ENCODE measurements at places on chromosomes 11 and 22.

GRCh38 chr22:29948385-29948769, 65.4 kb downstream of the MTMR3 start:
- H3K4me1 ChIP-seq = peaks cover 54% of the 10 kb centered on the region
- DNase-seq = no peak
- no peaks in the 10 kb centered on the region for H3K27me3 ChIP-seq
- no peak overlapping the region for H3K4me3 ChIP-seq

- H3K27ac ChIP-seq = no peak overlapping the region
- H3K27me3 ChIP-seq = peaks cover 19% of the 10 kb centered on the region
- DNase-seq = no peak
- no peaks in the 10 kb centered on the region for H3K36me3 ChIP-seq
- no peak overlapping the region for H3K4me3 ChIP-seq
- no peaks in the 10 kb centered on the region for H3K4me1 ChIP-seq
Observed at GRCh38 chr22:38832005-38832978, 11.5 kb downstream of the NPTXR start.

GRCh38 chr11:26860091-26860780, 133.7 kb upstream of the FIBIN start:
- H3K36me3 ChIP-seq = no peaks in the 10 kb centered on the region
- no peak overlapping the region for H3K4me3 ChIP-seq
- no peaks in the 10 kb centered on the region for H3K27me3 ChIP-seq
- no peak overlapping the region for H3K27ac ChIP-seq
- peaks cover 5% of the 10 kb centered on the region for H3K4me1 ChIP-seq
- no peak for DNase-seq

DNA sequence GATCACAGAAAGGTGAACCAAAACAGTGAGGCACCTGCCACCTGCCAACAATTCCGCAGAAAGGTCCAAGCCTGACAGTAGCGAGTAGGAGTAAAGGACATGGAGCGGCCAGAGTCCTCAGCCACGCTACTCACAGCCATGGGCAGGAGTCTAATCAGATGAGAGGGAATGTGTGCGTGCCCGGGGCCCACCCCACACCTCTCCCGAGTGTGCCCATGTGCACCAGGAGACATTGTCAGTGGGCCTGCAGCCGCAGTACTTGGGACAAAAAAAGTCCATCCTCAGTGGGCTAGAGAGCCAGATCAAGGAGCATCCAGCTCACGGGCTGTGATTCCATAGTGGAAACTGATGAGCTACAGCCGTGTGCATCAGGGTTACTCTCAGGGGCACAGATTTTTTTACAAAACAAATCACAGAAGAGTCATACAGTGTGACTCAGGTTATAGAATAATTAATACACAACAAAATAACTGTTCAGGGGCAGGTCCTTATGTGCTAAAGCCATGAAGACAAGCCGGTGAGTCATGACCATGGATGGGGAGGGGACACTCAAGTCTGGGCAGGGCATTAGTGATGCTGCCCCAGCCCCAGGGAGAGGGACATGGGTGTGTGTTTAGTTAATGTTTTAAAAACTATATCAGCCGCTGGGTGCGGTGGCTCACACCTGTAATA, 12.0 kb downstream of the SART1 start:
- no peaks in the 10 kb centered on the region for H3K4me1 ChIP-seq
- H3K27me3 ChIP-seq = no peaks in the 10 kb centered on the region
- H3K4me3 ChIP-seq = no peak overlapping the region

DNA sequence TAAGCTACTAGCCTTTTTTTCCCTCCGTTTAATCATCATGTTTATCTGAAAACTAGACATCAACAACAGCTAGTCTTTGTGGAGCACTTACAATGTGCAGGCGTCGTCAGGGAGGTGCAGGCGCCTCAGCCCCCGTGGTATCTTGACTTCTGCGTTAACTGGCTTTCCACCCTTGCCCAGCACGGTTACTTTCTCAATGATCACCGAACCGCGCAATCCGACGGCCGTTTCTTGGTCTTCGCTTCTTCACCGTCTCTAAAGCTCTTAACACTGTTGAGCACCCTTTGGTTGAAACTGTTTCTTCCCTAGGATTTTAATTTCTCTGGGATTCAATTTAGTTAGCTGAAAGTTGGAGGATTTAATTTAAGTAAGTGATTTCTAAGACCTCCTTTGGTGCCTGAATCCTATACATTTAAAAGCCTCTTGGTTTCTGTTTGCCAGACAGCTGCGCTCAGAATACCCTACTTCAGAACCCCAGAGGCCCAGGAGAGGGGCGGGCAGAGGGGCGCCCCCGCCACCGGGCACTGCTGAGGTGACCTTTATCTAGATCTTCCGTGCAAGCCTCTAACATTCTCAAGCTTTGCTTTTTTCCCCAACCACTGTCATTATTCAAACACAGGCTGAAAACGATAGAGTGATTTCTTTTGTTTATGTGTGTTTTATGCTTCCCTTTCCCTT, 18.0 kb upstream of the TMEM218 start:
- peaks cover 16% of the 10 kb centered on the region for H3K4me1 ChIP-seq
- H3K27me3 ChIP-seq = peaks cover 38% of the 10 kb centered on the region
- no peak overlapping the region for H3K27ac ChIP-seq
- DNase-seq = no peak
- H3K36me3 ChIP-seq = no peaks in the 10 kb centered on the region

DNA sequence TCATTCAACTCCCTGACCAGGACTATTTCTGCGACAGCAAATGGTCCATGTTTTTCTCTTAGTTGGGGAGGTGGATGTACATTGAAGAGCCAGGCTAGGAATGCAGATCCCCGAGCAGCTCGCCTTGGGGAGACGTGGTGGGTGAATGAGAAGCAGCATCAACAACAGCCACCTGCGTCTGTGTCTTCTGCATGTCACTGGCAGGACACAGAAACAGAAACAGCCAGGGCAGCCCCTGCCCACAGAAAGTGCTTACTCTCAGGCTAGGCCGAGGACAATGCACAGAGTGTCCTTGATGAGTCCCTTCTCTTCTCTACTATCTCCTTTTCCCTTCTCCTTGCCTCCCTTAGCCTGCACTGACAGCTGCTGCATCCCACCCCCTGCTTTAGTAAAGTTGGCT, 541.9 kb upstream of the CADM1 start:
- DNase-seq = no peak
- H3K4me3 ChIP-seq = no peak overlapping the region
- H3K27ac ChIP-seq = no peak overlapping the region
- peaks cover 43% of the 10 kb centered on the region for H3K4me1 ChIP-seq

DNA sequence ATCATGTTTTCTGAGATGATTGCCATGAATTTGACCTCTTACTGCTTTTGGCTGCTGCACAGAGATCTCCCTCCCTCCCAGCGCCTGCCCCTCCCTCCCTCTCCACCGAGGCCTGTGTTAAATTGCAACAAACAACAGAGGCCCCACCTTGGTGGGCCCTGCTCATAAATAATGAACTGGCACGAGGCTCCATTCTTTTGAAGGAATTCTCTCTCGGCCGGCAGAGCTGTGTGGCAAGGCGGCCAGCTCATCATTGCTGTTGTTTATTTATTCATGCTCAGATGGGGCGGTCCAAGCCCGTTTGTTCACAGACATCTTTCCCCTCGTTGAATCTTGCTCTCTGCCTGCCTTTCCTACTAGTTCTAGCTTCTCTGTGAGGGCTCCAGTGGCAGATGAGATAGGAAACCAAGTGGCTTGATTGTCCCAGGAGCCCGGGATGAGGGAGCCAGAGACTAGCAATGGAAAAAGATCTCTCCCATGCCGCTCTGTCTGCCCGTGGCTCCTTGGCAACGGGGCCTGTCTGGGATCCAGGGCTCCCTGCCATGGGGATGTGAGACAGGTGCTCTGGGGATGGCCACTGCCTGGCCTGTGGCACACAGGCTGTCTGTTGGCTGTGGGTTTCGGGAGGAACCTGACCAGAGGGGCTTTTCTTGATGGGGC, 192.6 kb downstream of the DSCAML1 start:
- peaks cover 30% of the 10 kb centered on the region for H3K27me3 ChIP-seq
- DNase-seq = no peak
- no peaks in the 10 kb centered on the region for H3K36me3 ChIP-seq

GRCh38 chr11:46918083-46918787, at the start of gene LRP4:
Gene LRP4 (minus strand): TSS chr11:46918550. CDS start chr11:46918379, 171 bp downstream.
- peaks cover 18% of the 10 kb centered on the region for H3K27me3 ChIP-seq
- H3K4me1 ChIP-seq = peaks cover 50% of the 10 kb centered on the region
- DNase-seq = no peak
- no peaks in the 10 kb centered on the region for H3K36me3 ChIP-seq
- H3K27ac ChIP-seq = peak within 1 kb of the TSS; percentile 70

- no peak overlapping the region for H3K4me3 ChIP-seq
- H3K4me1 ChIP-seq = peaks cover 7% of the 10 kb centered on the region
- H3K36me3 ChIP-seq = peaks cover 10% of the 10 kb centered on the region
- H3K27me3 ChIP-seq = no peaks in the 10 kb centered on the region
Observed at GRCh38 chr22:23207729-23208393, 27.6 kb downstream of the BCR start.

DNA sequence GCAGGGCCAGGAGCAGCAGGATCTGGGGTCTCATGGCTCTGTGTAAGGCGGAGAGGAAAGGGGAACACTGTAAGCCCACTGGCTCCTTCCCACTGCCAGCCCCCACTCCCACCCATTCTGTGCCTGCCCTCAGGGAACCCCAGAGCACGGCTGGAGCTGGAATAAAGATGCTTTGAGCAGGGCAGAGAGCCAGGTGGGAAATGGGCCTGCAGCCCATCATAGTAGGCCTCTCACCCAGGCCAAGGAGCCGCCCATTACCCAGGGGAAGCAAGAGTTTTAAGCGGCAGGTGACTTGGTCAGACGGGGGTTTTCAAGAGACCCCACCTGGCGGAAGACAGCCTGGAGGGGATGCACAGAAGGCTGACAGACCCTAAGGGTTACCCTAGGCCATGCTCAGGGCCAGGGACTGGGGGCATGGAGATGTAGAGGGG, 4.6 kb downstream of the LRRC32 start:
- H3K4me1 ChIP-seq = peaks cover 20% of the 10 kb centered on the region
- H3K36me3 ChIP-seq = no peaks in the 10 kb centered on the region
- H3K27ac ChIP-seq = no peak overlapping the region
- peaks cover 22% of the 10 kb centered on the region for H3K27me3 ChIP-seq

- H3K4me3 ChIP-seq = no peak overlapping the region
- no peak overlapping the region for H3K27ac ChIP-seq
- peaks cover 73% of the 10 kb centered on the region for H3K27me3 ChIP-seq
- peak; percentile 42 for DNase-seq
Observed at GRCh38 chr11:8260202-8260966, 3.3 kb downstream of the LMO1 start.
